Substantia nigra (tissue), 51 donors: ENCODE measurements at places on chromosomes 4 and X.

DNA sequence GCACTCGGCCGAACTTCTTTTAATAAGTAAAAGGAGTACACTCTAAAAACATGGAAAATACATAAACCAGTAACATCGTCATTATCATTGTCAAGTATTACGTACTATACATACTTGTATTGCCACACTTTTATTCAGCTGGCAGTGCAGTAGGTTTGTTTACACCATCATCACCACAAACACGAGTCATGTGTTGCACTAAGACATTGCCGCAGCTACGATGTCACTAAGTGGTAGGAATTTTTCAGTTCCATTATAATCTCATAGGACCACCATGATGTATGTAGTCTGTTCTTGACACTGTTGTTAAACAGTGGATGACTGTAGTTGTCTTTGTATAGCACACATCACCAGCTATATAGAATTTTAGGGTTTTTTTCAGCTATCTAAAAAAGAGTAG lies 48.0 kb upstream of the TMEM131L start:
- no peak for DNase-seq

DNA sequence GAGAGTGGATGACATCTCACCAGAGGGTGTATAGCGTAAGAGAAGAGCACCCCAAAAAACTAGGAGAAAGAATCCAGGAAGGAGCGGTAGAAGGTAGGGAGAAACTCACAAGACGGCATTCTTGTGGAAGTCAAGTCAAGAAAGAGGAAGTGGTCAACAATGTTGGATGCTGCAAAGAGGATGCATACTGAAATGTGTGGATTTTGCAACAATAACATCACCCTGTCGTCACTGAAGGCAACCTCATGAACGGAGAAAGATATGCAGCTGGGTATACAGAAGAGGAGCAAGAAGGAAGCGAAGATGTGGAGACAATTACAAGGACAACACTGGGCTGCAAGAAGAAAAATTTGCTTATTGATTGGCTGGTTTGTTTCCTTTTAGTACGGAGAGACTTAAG lies 11.4 kb upstream of the TAPT1 start:
- DNase-seq = no peak

GRCh38 chrX:23952391-23952790 lies 44.6 kb downstream of the CXorf58 start:
- DNase-seq = no peak

DNA sequence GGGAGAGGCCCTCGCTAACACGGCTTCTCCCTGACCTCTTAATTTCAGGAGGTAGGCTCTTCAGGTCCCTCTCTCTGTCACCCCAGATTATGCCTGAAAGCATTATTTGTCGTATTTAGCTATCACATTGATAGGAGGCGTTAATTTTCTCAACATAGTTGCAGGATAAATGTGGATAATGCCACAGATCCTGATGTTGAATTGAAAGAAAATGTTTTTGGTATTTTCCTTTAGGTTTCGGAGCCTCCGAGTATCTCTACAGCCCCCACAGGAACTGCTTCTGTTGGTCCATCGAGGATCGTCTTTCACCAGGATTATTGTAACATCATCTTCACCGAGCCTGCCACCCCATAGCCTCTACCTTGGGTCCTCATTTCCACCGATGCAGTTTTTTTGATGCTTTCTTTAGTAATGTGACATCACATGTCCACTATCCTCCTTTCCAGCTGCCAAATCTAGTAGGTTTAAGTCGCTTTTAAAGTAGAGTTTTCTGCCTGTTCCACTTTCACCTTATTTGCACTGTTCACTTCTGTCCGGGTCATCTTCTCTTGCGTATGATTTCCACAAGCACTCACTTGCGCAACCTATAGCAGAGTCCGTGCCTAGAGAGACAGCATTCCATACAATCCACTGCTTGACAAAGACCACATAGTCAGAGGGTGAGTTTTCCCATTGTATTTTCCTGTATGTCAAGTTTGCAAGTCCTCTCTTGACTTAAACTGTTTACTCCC lies 665 bp downstream of the TIGD2 start:
- DNase-seq = peak; percentile 18

DNA sequence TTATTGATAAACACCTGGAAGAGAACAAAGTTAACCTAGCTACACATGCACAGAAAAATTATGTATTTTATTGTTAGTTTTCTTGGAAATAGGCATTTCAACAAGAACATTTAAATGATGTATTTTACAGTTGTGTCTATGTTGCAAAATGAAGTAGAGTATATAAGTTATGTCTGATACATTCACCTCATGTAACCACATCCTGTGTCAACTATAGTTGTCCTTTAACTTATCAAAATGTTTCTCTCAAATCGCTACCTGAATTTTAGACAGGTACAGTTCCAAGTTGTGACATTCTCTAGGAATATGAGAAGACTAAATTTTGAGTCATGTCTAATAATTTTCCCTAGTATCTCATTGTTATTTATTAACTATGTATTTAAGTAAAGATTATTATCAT lies 27.2 kb upstream of the TNIP3 start:
- no peak for DNase-seq
